NCI-H1417 treated with DMSO at 0.1 percent for 48 hours (cell line): ENCODE measurements at places on chromosomes 1 and 21.

GRCh38 chr1:233707153-233707879, 93.4 kb downstream of the KCNK1 start:
- DNase-seq: no peak

DNA sequence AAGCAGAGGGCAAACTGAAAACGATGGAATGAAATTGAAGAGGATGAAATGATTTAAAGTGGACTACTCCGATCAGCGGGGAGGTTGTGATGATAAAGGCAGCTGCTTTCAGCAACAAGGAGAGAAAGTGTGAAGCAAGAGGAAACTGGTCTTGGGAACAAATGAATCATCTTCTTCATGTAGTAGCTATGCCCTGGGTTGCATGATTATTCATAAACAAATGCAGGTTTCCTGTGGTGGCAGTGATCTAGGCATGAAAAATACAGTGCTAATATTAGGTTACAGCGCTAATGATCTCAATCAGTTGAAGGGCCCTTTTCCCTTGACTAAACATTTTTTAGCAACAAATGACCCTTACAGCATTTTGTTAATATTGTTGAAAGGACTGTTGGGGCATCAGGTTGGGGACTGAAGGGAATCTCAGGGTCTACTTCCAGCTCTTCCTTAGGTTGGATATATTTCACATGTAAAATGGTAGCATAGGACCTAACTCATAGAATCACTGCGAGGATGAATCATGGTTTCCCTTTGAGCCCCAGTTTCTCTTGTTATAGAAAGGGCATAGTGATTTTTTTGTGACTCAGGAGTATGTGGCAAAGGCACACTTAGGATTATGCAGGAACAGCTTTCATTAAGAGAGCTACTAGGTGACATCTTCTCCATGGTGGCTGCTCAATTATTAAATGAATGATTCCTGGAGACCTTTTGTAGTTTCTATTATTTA, 1.9 kb upstream of the ZFYVE9 start:
- DNase-seq: no peak

DNA sequence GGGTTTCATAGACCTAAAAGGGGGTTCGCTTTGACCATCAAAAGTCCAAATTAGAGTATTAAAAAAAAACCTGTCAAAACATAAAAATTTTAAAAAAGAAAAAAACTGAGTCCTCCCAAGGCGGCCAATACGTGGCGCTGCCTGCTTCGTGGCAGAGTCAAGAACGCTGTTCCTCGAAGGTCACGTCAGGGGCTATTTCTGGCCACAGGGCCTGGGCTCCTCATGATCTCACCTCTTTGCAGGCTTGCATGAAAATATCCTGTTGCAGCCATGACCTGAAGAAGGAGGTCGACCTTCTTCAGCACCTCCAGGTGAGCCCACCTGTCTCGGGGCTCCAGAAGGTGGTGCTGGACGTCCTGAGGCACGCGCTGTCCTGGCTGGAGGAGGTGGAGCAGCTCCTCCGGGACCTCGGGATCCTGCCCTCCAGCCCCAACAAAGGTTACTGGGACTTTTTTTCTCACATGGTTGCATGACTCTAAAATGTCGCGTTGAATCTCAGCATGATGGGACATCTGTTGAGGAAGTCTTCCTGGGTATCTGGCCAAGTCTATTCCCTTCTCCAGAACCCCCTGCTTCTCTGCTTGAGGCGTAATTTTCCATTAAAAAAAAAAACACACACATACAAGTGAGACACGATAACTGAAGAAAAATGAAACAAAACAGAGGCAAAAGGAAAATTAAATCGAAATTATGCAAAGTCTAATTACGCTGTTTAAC, 80.4 kb upstream of the EFHD2 start:
- no peak for DNase-seq

DNA sequence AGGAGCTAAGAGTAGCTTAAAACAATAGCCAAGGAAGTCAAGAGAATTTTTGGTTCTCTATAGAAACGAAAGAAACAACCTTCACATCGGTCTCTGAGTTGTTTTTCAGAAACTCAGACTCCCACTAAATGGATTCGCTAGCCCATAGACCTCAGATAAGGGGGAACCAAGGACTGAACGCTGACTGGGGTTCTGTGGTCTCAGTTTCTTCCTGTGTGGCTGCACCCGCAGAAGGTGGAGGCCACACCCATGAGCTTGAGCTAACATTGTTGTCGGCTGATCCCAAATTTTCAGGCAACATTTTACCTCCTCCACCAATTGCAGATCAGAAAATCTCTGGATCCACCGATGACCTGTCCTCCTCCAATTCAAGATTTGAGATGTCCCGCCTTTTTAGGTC, 456.1 kb downstream of the AJAP1 start:
- DNase-seq: no peak

- DNase-seq: no peak
These were observed 28.5 kb upstream of the KCNQ4 start for GRCh38 chr1:40755067-40755466.

GRCh38 chr21:26443867-26444266, 129.2 kb downstream of the CYYR1 start:
- no peak for DNase-seq

- no peak for DNase-seq
These were observed 479.8 kb upstream of the VAMP3 start for GRCh38 chr1:7290971-7291970.

DNA sequence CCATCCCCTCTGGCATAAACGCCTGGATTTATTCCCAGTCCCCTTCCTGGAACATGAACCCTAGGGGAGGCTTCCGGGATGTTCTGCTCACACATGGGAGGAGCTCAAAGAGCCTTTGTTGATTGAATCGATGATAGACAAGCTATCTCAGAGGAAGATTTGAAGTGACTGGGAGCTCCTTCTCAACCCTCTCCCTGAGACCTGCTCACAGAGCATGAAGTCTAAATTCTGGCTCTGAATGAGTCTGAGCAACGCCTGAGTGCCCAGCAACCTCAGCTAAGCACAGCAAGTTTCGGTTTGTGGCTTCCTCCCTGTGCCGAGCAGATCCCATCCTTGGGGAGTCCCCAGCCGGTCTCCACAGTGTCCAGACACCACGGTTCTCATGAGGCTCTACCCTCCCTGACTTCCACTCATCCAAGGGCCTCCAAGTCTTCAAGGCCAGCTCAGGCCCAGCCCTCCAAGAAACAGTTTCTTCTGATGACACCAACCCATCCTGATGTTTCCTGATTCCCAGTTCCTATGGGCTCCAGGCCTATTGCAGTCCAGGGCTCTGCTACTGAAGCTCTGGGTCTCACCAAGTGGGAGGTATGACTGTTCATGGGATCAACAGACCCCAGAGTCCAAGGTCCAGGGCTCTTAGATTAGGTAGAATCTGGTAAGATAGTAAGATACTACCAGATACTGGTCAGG, 190.8 kb downstream of the DYRK1A start:
- no peak for DNase-seq

DNA sequence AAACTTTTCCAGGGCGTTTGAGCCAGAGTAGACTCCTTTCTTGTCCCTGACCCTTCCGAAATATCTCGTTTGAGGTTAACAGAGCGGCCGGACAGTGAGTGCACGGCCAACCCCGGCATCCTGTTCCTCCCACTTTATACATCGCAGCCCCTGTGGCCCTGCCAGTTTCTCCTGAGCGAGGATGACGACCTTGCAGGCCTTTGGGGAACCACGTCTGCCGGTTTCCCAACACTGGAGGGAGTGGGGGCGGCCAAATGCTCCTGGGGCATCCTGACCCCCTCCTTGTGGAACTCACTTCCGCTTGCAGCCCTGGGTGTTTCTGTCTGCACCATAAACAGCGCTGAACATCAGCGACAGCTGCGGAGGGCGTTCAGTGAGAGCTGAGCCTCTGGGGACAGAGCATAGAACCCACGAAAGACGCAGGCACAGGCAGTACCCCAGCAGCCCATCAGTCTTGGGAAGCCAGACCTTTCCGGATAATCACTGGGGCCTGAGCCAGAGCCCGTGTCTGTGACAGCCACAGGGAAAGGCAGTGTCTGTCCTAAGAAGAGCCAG, 4.8 kb upstream of the KCNAB2 start:
- no peak for DNase-seq

DNA sequence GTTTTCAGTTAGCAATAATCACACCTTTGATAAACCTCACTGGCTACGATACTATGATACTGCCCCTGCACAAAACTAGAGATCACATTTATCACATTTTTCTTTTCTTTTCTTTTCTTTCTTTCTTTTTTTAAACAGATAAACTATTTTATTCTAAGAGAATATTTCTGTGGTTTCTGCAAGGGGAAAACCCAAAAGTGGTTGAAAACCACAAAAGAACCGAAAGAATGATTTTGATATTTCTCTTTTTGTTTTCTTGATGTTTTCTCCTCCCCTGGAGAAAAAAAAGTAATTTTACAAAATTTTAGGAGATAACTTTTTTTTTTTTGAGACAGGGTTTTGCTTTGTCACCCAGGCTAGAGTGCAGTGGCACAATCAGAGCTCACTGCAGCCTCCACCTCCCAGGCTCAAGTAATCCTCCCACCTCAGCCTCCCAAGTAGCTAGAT, 18.4 kb upstream of the FRRS1 start:
- DNase-seq: no peak

DNA sequence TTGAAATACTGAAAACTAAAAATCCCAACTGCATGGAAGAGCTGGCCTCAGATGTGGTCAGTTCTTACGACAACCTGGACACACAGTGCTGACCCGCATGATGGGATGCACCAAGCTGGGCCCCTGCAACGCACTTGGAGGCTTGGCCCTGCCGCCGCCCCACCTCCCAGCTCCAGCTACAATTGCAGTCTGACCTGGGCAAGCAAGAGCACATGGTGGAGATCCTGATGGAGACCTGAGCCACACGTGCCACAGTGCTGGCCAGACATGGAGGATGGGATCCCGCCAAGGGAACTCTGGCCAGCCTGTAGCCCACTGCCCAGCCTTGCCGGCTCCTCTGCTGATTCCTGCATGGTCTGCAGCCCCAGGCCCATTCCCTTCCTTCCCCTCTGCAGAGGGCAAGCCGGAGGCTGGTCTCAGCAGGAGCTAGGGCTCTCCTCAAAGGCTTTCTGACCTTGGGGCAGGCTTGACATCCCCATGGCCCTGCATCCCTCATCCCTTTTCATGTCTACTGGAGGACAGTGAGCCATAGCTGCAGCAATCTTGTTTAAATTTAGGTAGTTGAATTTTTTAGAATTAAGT, 14.1 kb downstream of the CR1L start:
- DNase-seq: no peak

DNA sequence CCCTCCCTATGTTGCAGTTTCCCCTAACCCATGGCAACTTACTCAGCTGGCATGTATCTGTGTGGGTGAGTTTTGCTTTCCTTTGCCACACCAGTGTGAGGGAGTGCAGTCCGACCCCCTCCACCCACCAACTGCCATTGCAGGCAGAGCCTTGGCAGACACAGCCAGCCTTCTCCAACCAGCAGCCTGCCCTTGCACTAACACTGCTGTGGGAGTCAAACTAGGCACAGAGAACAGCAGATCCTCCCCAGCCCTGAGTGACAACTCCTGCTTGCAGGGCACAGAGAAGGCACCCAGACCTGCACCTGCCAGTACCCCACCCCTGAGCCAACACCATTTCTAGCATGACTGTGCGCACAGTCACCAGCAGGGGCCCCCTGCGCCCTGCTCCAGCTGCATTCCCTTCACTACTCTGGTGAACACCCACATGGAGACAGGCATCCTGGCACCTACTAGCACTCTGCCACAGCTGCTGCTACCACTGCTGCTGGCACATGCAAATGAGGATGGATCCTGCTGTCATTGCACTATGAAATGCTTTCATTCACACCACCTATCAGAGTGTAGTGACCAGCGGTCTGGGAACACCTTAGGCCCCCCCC, 98.4 kb downstream of the MAGI3 start:
- no peak for DNase-seq

GRCh38 chr1:27285274-27285660, 36.7 kb upstream of the TMEM222 start:
- no peak for DNase-seq

DNA sequence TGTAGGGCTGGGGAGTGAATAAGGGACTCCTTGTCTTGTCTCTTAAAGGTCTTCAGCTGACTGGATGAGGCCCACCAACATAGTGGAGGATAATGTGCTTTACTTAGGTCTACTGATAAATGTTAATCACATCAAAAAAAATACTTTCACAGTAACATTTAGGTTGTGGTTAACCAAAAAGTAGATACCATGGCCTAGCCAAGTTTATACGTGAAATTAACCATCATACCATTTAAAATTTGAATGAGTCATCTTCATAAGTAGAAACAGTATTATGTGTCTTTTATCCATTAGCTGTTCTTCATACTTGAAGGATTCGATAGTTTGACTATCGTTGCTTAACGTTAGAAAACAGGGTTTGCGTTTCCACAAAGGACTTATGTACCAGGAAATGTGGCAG, 80.9 kb downstream of the MTR start:
- no peak for DNase-seq

GRCh38 chr21:43824333-43825241, 35.2 kb downstream of the RRP1 start:
- no peak for DNase-seq

DNA sequence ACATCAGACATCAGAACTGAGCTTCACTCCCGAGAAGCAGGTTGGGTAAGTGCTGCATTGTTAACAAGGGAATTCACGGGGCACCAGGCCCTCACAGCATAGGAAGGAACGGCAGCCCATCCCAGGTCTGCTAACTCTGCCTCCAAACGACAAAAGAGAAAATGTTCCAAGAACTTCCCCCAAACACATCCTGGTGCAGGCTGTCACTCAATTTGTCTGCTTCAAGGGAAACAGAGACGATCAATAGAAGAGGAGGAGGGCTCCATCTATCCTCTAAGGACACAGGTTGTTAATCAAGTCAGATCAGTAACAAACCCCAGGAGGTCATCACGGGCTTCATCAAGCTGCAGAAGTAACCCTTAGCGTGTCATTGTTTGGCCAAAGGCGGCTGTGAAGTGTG, 3.5 kb upstream of the TSPEAR start:
- no peak for DNase-seq

- no peak for DNase-seq
These were observed 477.5 kb downstream of the SMYD3 start for GRCh38 chr1:246029616-246030015.

DNA sequence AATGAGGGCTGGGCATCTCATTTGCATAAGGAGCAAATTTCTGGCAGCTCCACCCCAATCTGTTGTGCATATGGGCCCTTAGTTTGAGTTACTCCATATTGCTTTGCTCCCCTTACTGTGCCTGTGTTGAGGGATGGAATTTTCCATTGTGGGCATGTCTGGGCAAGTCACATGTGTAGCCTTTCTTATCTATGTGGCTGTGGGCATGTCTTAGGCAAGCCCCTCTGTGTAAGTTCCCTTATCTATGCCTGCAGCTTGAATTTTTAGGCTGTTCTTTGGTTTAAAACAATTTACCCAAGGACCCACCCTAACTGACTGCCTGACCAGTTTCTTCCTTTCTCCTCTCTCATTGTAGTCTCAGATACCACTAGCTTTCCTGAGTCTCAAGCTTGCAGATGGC, 405.7 kb upstream of the NCAM2 start:
- no peak for DNase-seq

DNA sequence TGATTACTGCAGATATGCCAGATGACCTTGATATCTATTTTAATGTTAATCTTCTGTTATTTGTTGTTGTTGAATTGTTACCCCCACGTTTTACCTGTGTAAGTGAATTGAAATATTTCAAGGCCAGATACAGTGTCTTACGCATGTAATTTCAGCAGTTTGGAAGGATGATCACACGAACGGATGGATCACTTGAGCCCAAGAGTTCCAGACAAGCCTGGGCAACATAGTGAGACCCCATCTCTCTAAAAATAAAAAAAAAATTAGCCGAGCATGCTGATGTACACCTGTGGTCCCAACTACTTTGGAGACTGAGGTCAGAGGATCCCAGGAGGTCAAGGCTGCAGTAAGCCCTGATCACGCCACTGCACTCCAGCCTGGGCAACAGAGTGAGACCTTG, 32.2 kb downstream of the SDCCAG8 start:
- DNase-seq: no peak

- DNase-seq: no peak
These were observed 71.8 kb downstream of the PBX1 start for GRCh38 chr1:164630626-164631396.
